ENCODE measurements at places on chromosomes 5 and 9. TPM values are rescaled to one million over a fixed set of nuclear protein-coding genes. Genes with fewer than 3 reads are reported as not detected.

DNA sequence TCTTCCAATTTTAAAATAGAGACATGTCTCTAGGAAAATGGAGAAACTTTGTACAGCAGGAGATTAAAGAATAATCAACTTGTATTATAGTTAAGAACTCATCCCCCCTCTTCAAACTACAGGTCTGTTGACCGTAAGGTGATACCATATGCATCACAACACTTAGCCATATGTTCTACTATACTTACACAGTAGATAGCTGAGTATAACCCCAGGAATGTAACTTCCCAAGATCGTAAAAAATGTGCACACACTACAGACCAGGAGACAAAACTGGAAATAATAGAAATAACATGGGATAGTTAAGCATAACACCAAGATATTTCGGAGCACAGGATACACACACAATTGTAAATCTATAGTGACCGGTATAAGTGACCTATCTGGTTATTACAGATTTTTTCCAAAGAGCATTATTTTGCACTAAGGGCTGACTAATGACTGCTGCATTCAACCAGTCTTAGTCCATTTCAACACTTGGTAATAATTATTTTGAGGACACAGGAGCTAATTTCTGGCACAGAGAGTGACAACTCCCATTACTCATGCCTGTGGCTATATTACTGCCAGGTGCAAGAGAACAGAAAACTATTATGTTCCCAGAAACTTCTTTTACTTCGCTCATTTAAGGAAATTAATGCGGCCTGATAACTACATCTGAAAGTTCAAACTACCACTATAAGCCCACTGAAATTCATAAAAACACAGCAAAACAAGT, 15.4 kb upstream of the ZNF622 start:
- no peaks in the 10 kb centered on the region for H3K4me1 ChIP-seq
- no peaks in the 10 kb centered on the region for H3K27me3 ChIP-seq
- no peak for DNase-seq
- H3K4me3 ChIP-seq = no peak overlapping the region

GRCh38 chr5:172815631-172816030, 18.4 kb upstream of the ERGIC1 start:
- H3K27ac ChIP-seq = no peak overlapping the region
- no peaks in the 10 kb centered on the region for H3K27me3 ChIP-seq
- H3K4me1 ChIP-seq = no peaks in the 10 kb centered on the region
- H3K4me3 ChIP-seq = no peak overlapping the region

DNA sequence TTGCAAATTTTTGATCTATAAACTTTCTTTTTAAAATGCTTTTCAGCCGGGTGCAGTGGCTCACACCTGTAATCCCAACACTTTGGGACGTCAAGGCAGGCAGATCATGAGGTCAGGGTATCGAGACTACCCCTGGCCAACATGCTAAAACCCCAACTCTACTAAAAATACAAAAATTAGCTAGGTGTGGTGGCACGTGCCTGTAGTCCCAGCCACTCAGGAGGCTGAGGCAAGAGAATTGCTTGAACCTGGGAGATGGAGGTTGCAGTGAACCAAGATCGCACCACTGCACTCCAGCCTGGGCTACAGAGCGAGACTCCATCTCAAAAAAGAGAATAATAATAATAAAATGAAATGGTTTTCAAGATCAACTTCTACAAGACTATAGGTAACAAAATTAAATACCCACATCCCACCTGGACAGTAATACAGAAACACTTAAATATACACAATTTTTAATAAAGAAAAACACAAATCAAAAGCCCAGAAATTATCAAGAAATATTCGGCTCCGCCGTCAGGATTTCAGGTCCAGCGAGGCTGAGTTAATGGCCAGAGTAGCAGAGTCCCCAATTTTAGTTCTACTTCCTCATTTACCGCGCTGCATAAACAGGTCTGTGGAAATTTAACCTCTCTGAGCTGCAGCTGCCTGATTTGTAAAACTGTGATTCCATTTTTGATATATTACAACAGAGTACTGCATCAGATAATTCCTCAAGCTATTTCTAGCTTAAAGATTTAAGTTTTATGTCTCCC, 4.0 kb downstream of the TUT7 start:
- H3K4me3 ChIP-seq = peak overlapping the region; percentile 20
- H3K27me3 ChIP-seq = no peaks in the 10 kb centered on the region
- peak overlapping the region; percentile 42 for H3K27ac ChIP-seq
- peaks cover 21% of the 10 kb centered on the region for H3K4me1 ChIP-seq
- no peak for DNase-seq

DNA sequence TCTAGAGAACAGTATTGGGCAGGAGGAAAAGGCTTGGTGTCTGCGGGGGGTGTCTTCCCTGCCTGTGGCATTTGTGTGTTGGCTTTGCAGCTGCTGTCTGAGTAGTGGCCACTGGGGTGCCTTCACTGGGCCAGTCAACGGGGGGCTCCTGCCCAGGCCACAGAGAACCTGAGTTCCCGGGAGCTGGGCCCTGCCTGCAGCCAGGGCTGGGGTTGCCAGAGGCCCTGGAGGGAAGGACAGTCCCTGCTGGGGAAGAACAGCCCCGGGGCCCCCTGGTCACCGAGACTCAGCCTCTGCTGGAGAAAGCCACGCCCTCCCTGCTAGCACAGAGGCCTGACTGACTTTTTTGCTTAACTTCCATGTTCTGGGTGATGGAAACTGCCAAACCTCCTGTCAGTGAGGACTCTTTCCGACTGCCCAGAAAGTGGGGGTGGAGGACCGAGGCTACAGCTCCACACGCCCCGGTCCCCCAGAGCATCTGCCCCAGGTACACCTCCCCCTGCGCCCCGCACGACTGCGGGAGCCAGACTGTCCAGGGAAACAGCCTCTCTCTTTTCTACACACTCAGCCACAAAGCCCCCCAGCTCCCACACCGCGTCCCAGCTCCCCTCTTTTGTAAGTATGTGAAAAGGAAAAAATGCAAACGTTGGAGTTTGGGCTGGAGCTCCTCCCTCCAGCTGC, 133.4 kb downstream of the DAB2IP start:
- DNase-seq = no peak
- H3K4me1 ChIP-seq = no peaks in the 10 kb centered on the region
- no peaks in the 10 kb centered on the region for H3K36me3 ChIP-seq
- H3K27me3 ChIP-seq = no peaks in the 10 kb centered on the region
- no peak overlapping the region for H3K4me3 ChIP-seq

- H3K4me1 ChIP-seq = no peaks in the 10 kb centered on the region
- H3K27ac ChIP-seq = no peak overlapping the region
- H3K4me3 ChIP-seq = no peak overlapping the region
- H3K36me3 ChIP-seq = no peaks in the 10 kb centered on the region
Observed at GRCh38 chr9:109272745-109273144, 48.1 kb downstream of the EPB41L4B start.

- H3K4me3 ChIP-seq = no peak overlapping the region
- no peak overlapping the region for H3K27ac ChIP-seq
- H3K4me1 ChIP-seq = no peaks in the 10 kb centered on the region
- no peaks in the 10 kb centered on the region for H3K36me3 ChIP-seq
- H3K27me3 ChIP-seq = no peaks in the 10 kb centered on the region
- DNase-seq = no peak
Observed at GRCh38 chr9:28648723-28649122, 1075.4 kb upstream of the C9orf72 start.

Gene SAXO1
- total RNA-seq = not detected

Gene CCT5
- total RNA-seq = 61.9 TPM

Gene LHX2
- not detected for total RNA-seq

Gene ALDH1A1
- total RNA-seq = 281 TPM

Gene MEGF10
- 2.5 TPM for total RNA-seq
